AG08395 (cell line): ENCODE measurements at places on chromosomes 13 and 19.
A peak's percentile ranks its signal among the peaks of the same experiment; 100 is the strongest.

DNA sequence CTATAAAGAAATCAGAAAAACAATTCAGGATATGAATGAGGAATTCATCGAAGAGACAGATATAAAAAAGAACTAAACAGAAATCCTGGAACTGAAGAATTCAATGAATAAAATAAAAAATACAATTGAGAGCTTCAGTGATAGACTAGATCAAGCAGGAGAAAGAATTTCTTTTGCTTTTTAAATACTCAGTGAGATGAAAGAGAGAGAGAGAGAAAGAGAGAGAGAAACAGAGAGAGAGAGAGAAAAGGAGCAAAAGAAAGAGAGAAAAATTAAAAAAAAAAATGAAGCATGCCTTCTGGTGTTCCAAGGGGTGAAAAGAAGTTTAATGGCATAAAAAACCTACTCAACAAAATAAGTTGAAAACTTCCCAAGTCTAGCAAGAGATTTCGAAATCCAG lies 22.0 kb upstream of the SLC7A9 start:
- no peak for DNase-seq

GRCh38 chr13:46615888-46616531 lies 63.0 kb downstream of the LRCH1 start:
- peak; percentile 48 for DNase-seq

DNA sequence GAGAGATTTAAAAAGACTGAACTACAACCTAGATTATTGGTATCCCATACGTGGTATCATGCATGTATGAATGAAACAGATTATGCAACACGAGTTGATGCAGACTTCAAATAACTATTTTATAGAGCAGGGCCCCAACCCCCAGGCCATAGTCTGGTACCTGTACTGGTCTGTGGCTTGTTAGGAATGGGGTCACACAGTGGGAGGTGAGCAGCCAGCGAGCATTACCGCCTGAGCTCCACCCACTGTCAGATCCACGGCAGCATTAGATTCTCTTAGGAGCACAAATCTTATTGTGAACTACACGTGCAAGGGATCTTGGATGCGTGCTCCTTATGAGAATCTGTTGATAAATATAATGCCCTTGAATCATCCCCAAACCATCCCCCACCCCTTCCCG lies 320.2 kb downstream of the TBC1D4 start:
- DNase-seq, result no peak

GRCh38 chr13:42968906-42969305 lies 23.1 kb downstream of the EPSTI1 start:
- DNase-seq, result no peak

- DNase-seq, result peak; percentile 58
Observed at GRCh38 chr13:74575729-74576125, 441.5 kb upstream of the KLF12 start.

DNA sequence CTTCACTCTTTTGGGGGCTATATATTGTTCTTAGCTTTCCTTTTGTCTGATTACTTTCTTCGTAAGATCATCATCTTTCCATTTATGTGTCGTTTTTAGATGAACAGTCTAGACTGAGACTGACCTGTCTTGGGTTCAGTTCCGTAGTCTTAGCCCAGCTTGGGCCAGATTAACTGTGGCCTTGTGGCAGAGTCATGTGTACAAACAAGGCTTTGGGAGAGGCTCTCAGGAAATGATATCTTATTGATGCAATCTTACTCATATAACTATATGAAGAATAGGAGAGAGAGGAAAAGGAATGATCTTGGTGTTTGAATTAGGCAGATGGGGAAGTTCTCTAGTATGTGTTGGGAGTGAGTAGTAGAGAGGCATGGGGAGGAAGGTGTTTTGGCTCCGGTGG lies 6.8 kb upstream of the ERCC5 start:
- DNase-seq, result no peak
